Cardiac muscle cell (in vitro differentiated cells and primary cell): ENCODE measurements at places on chromosomes 1 and 21. TPM values are rescaled to one million over a fixed set of nuclear protein-coding genes. Genes with fewer than 3 reads are reported as not detected.

- no peak overlapping the region for H3K27ac ChIP-seq
- peaks cover 5% of the 10 kb centered on the region for H3K4me1 ChIP-seq
- H3K27me3 ChIP-seq: no peaks in the 10 kb centered on the region
- no peaks in the 10 kb centered on the region for H3K36me3 ChIP-seq
- no peak overlapping the region for H3K4me3 ChIP-seq
These were observed 147.1 kb downstream of the SPATA46 start for GRCh38 chr1:162229549-162229948.

DNA sequence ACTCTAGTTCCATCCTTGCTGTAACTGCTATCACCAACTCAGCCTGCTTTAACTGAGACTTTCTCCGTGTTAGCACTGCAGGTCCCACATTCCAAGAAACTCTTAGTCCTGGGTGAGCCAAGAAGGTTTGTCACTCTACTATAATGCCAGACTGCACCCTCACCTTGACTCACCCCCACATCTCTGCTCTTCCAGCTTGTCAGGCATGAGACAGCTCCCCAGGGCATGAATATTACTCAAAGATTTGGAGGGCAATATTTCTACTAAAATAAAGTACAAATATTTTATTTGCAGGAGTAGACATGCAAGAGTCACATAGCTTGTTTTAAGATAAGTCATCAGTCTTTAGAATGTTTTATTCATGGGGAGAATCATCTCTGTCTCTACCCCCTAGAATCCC, 110.2 kb downstream of the MATN1 start:
- no peaks in the 10 kb centered on the region for H3K27me3 ChIP-seq
- no peaks in the 10 kb centered on the region for H3K4me1 ChIP-seq
- no peak for DNase-seq
- H3K4me3 ChIP-seq: no peak overlapping the region
- no peak overlapping the region for H3K27ac ChIP-seq

- H3K36me3 ChIP-seq: peaks cover 14% of the 10 kb centered on the region
- DNase-seq: no peak
- H3K27me3 ChIP-seq: no peaks in the 10 kb centered on the region
These were observed 8.6 kb downstream of the FNDC5 start for GRCh38 chr1:32861904-32862695.

BROX gene
- 25.3 and 26.6 TPM in 2 replicates for total RNA-seq

NID1 gene
- total RNA-seq: 30.5 and 54.3 TPM in 2 replicates

RIPPLY3 gene
- not detected in 2 replicates for total RNA-seq

- H3K27me3 ChIP-seq: no peaks in the 10 kb centered on the region
- no peaks in the 10 kb centered on the region for H3K36me3 ChIP-seq
- H3K27ac ChIP-seq: no peak overlapping the region
- no peak overlapping the region for H3K4me3 ChIP-seq
- H3K4me1 ChIP-seq: peaks cover 4% of the 10 kb centered on the region
- DNase-seq: no peak
These were observed 75.4 kb downstream of the MDM4 start for GRCh38 chr1:204591473-204592090.

- H3K27ac ChIP-seq: no peak overlapping the region
- DNase-seq: no peak
- H3K4me3 ChIP-seq: no peak overlapping the region
These were observed 22.5 kb downstream of the DPH5 start for GRCh38 chr1:101003012-101003650.

FAM76A gene
- 12.6 and 13.4 TPM in 2 replicates for total RNA-seq

HHIPL2 gene
- 0.21 TPM in 1 of 2 replicates, not detected in the other for total RNA-seq

GCSAML gene
- total RNA-seq: not detected in 2 replicates

PKN2 gene
- 18.4 and 27.6 TPM in 2 replicates for total RNA-seq

ARHGAP30 gene
- total RNA-seq: not detected in 2 replicates

GRCh38 chr1:119674111-119674526, 26.1 kb upstream of the ZNF697 start:
- H3K27me3 ChIP-seq: no peaks in the 10 kb centered on the region
- peak overlapping the region; percentile 44 for H3K27ac ChIP-seq
- no peaks in the 10 kb centered on the region for H3K36me3 ChIP-seq

- H3K27me3 ChIP-seq: peaks cover 49% of the 10 kb centered on the region
- H3K4me3 ChIP-seq: no peak overlapping the region
- no peak overlapping the region for H3K27ac ChIP-seq
- no peaks in the 10 kb centered on the region for H3K36me3 ChIP-seq
These were observed 35.9 kb upstream of the NFIA start for GRCh38 chr1:61046434-61046833.

DNA sequence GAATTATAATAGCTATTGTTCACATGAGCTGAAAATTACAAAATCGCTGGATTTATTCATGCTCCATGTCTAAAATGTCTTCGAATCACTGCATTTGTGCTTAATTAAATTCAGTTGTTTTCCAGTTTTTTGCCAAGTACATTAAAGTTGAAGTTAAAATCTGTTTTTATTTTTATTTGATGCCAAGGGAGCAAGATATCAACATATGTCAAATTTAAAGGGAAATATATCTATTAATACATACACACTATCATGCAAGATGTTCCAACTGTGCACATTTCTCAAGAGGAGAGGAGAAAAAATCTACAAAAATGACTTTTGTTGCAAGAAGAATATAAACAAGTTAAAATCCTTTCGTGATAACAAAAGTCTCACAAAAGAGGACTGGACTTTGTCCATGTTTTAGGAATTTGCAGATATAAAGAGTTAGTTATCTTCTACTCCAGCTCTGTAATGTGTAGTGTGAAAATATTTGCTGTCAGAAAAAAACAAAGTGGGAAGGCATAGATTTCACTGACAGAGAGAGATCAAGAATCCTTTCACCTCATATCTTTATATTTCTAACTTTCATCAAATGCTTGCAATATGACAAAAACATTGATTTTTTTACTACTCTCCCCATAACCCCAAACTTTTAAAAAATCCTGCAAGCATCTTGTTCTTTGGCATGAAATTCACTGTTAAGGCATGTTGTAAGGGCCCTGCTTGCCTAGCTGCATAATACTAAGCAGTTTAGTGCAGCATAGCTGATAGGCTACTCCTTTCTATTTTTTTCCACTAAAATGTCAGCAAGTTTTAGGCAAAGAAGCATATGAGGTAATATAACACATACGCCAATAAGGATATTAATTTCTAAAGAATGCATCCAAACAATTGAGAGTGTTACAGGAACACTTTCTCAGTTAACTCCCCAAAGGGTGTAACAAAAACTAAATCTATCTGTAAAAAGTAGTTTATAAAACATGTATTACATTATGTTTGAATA, 340.2 kb upstream of the ADAMTS5 start:
- no peak overlapping the region for H3K27ac ChIP-seq
- DNase-seq: peak; percentile 50
- H3K27me3 ChIP-seq: no peaks in the 10 kb centered on the region
- no peak overlapping the region for H3K4me3 ChIP-seq

GRCh38 chr1:110677526-110677925, 2.8 kb upstream of the KCNA3 start:
- H3K27me3 ChIP-seq: peaks cover 80% of the 10 kb centered on the region
- H3K4me3 ChIP-seq: no peak overlapping the region
- H3K4me1 ChIP-seq: no peaks in the 10 kb centered on the region
- DNase-seq: no peak
- no peak overlapping the region for H3K27ac ChIP-seq

- H3K4me1 ChIP-seq: no peaks in the 10 kb centered on the region
- H3K36me3 ChIP-seq: no peaks in the 10 kb centered on the region
- DNase-seq: peak; percentile 70
- no peaks in the 10 kb centered on the region for H3K27me3 ChIP-seq
These were observed 57.7 kb downstream of the ATG4C start for GRCh38 chr1:62841587-62842169.

CLIC6 gene
- total RNA-seq: not detected in 2 replicates

DNA sequence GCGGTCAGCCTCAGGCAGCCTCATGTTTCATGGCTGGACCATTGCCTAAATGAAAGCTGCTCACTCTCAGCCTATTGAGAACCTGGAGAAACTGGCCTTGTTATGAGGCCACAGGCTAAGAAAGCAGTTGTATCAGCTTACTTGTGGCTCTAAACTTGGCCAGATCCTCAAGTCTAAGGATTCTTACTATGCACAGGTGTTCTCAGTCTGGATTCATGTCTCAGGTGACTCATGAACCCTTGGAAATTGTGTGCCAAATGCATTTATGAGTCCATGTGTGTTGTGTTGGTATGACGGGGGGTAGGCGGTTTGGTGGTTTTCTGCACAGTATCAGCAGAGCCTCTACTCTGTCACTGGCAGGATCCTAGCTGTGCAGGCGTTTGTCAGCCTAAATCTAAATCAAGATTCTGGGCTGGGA, 90.4 kb downstream of the ROR1 start:
- no peak for DNase-seq
- H3K4me3 ChIP-seq: no peak overlapping the region
- no peaks in the 10 kb centered on the region for H3K27me3 ChIP-seq

DNA sequence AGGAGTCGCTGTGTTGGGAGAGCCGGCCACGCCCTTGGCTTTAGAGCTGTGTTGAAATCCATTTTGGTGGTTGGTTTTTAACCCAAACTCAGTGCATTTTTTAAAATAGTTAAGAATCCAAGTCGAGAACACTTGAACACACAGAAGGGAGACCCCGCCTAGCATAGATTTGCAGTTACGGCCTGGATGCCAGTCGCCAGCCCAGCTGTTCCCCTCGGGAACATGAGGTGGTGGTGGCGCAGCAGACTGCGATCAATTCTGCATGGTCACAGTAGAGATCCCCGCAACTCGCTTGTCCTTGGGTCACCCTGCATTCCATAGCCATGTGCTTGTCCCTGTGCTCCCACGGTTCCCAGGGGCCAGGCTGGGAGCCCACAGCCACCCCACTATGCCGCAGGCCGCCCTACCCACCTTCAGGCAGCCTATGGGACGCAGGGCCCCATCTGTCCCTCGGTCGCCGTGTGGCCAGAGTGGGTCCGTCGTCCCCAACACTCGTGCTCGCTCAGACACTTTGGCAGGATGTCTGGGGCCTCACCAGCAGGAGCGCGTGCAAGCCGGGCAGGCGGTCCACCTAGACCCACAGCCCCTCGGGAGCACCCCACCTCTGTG, 4.7 kb downstream of the C1orf35 start:
- H3K4me1 ChIP-seq: no peaks in the 10 kb centered on the region
- H3K27me3 ChIP-seq: no peaks in the 10 kb centered on the region
- H3K36me3 ChIP-seq: peaks cover 27% of the 10 kb centered on the region
- no peak for DNase-seq

DNA sequence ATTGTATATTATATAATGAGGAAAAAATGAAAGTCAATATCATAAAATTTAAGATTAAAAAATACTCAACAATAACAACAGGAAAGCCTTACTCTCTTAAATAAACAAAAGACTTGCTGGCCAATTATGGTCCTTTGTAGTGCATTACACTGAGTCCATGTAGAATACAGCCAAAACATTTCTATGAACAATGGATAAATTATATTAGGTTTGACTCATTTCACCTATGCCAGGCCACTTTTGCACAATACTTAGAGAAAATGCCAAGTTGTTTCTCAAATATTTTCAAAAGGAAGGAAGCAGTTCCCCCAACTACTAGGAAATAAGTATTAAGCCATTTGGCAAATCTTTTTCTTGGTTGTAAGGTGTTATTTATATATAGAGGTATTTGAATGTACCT, 19.8 kb upstream of the UCK2 start:
- no peaks in the 10 kb centered on the region for H3K36me3 ChIP-seq
- no peaks in the 10 kb centered on the region for H3K4me1 ChIP-seq
- no peak overlapping the region for H3K27ac ChIP-seq

DNA sequence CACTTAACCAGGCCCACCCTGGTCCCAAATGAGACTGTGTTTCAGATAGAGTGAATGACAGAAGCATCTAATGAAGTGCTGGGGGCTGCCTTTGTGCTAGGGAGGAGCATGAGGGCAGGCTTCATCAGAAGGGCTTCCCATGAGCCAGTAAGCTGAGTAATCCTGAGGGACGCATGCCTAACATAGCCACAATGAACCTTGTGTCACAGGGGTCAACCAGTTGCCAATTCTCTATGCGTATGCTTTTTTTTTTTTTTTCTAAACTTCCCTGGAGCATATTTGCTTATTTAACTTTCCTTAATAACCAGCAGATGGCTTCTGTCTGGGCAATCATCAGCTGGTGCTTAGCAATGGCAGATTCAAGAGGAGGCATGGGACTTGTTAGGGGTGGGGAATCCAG, 25.5 kb upstream of the CYP2J2 start:
- H3K27ac ChIP-seq: no peak overlapping the region
- H3K4me3 ChIP-seq: no peak overlapping the region
- no peak for DNase-seq
- peaks cover 6% of the 10 kb centered on the region for H3K4me1 ChIP-seq
- H3K36me3 ChIP-seq: no peaks in the 10 kb centered on the region

DNA sequence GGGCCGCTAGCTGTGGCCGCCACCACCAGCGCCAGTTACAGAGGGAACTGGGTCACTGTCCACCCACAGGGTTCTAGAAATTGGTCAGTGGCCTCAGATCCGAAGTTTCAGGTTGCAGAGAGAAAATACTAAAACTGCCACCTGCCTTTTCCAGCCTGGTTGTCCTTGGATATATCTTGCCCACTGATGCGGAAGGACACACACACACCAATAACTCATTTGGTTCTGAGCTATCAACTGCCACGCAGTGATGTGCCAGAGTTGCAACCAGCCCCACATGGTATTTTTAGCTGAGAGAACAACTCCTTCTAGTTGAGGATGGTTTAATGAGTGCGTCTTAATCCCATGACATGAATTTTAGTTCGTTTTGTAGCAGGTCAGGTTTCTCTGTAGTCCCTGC, 68.1 kb downstream of the SH3BGR start:
- H3K36me3 ChIP-seq: peaks cover 6% of the 10 kb centered on the region
- H3K27me3 ChIP-seq: no peaks in the 10 kb centered on the region

DNA sequence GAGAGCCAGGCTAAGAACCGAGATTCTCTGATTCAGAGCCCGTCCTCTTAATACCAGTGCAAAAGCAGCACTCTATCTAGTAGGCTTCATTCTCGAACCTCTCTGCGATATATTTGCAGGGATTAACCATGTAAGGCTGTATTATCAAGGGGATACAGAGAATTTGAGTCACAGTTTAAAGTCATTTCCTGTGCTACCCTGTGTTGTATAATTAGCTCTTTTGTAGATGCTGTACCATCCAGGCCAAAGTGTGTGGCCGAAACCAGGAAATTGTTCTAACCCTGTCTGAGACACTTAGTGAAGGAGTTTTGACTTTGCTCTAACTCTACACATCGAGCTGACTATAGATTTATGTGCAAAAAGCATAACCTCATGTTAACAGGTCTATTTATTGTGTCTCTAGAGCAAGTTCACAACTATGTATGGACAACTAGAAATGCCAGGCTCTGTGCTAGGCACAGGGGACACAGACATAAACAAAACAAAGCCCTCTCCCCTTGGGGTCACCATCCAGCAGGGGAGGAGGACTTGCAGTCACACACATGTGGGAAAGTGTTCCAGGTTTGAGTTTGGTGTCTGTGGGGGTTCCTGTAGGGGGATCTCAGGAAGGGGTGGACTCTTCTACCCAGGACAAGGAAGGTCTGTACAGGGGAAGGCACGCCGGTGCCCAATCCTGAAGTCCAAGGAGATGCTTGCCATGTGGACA, 182.2 kb downstream of the DHRS3 start:
- peak; percentile 69 for DNase-seq
- no peaks in the 10 kb centered on the region for H3K27me3 ChIP-seq
- no peak overlapping the region for H3K4me3 ChIP-seq
- no peaks in the 10 kb centered on the region for H3K36me3 ChIP-seq

DCDC2B gene
- total RNA-seq: not detected in 2 replicates

GRCh38 chr1:48776393-48777218, at the start of gene BEND5:
BEND5 (minus strand) TSS chr1:48776891; CDS start chr1:48776831, 60 bp downstream.
- no peaks in the 10 kb centered on the region for H3K27me3 ChIP-seq
- H3K4me3 ChIP-seq: peak within 1 kb of the TSS; percentile 76
- no peaks in the 10 kb centered on the region for H3K36me3 ChIP-seq
- peak; percentile 82 for DNase-seq
- peak within 1 kb of the TSS; percentile 27 for H3K27ac ChIP-seq

SYT6 gene
- 0.09 TPM in 1 of 2 replicates, not detected in the other for total RNA-seq

GRCh38 chr1:15406614-15407559, 2.8 kb upstream of the EFHD2 start:
- no peaks in the 10 kb centered on the region for H3K27me3 ChIP-seq
- no peaks in the 10 kb centered on the region for H3K36me3 ChIP-seq
- peak; percentile 64 for DNase-seq
- no peak overlapping the region for H3K27ac ChIP-seq
- no peaks in the 10 kb centered on the region for H3K4me1 ChIP-seq
- no peak overlapping the region for H3K4me3 ChIP-seq
